NCI-H345 (cell line): ENCODE measurements at places on chromosomes 13 and 19.

DNA sequence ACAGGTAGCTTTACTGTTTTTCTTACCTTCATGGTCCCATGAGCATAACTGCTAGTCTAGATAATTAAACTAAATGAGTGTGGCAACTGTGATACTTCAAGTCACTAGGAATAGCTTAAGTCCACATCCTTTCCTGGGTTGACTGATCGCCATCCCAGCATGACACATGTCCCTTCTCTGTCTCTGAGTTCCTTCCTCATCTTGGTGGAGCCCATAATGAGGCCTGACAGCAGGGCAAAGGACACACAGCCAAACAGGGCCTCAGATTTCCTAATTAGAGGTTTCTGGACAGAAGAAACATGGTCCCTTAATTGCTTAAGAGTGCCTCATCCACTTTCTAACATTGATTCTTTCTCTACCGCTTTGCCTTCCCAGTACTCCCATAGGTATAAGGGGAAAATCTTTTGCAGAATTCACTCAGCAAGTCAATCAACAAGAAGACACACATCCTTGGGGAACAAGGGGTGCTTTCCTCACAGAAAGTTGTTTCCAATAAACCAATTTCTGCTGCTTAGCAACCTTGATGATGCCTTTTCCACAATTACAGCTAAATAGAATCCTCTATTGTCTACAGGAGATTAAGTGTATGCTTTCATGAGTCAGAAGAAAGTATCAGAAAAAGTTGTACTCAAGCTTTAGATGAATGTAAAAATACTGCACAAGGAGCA, 208.3 kb upstream of the SERP2 start:
- DNase-seq = no peak

- no peak for DNase-seq
Observed at GRCh38 chr13:65605396-65605795, 1624.7 kb downstream of the PCDH9 start.

DNA sequence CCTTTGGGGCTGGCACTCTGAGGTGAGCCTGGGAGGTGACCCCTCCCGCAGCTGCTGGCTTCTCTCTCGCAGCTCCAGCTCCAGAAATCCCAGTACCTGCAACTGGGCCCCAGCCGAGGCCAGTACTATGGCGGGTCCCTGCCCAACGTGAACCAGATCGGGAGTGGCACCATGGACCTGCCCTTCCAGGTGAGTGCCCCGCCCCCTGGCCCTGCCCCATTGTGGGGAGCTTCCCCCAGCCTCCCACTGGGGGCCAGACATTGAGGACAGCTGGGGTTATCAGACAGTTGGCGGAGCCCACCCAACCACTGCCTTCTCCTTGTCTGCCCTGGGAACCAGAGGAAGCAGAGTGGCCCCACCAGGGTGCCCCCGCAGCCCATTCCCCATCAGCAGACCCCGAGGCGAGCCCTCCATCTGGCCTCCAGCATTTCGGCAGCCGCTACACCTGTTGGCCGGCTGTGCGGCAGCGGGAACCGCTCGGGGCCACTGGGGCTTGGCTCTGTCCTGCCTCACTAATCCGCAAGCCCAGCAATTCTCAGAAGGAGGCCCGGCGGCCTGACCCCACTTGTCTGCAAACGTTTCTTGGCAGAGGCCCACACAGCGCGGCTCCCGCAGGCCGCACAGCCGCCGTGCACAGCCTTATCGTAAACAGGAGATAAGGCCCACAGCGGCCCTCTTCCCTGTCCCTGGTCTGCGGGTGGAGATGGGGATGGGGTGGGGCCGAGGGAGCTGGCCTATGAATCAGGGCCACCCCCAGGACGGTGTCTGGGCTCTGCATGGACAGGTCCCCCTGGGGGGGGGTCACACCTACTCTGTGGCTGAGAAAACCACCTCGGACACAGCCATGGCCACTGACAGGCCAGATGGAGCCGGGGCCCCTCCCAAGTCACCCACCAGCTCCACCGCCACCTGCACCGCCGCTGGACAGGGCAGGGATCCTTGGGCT, 48.0 kb downstream of the COMP start:
- no peak for DNase-seq

DNA sequence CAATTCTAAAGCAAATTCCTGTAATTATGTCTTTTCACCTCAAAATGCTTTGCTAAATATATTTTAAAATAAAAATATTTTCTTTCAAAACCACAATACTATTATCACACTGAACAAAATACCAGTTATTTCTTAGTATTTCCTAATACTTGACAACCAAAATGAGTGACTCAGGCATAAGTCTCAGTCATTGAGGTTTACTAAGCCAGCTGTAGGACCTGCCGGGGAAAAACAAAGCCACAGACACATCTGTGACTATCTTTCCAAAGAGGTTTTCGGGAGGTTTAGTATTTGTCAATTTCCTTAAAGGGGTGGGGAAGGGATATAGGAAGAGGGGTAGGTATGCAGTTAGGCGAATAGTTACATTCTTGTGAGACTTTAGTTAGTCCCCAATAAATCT, 3.2 kb upstream of the ZNF235 start:
- no peak for DNase-seq

- DNase-seq = no peak
Observed at GRCh38 chr13:107277911-107278310, 710.0 kb upstream of the ARGLU1 start.
